Right renal cortex interstitium (tissue), 3 donors: ENCODE measurements at places on chromosomes 4 and X. TPM values are rescaled to one million over a fixed set of nuclear protein-coding genes. Genes with fewer than 3 reads are reported as not detected.

Gene MMRN1
- polyA plus RNA-seq: 3.1 TPM

- DNase-seq: no peak
These were observed 203.8 kb upstream of the HS3ST1 start for GRCh38 chr4:11632483-11632882.

Gene MAGEA8
- 0.15 TPM for polyA plus RNA-seq

DNA sequence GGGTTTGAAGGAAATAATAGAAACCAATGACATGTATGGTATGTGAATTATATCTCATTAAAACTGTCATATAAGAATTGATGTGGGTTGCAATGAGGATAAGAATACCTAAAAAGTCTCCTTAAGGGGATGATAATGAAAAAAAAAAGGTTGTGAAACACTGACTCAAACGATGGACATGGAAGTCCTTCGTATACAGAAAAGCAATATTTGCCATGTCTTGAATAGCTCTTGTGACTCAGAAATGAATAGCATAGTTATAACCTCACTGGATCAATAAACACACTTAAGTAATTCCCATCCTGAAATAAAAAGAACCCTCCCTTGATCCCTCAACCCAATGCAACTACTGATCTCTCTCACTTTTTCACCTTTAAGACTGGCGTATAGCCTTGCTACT, 89.7 kb downstream of the OPHN1 start:
- DNase-seq: no peak

Gene PAK3
- 5.5 TPM for polyA plus RNA-seq
